ENCODE measurements at places on chromosomes 13 and 19. TPM values are rescaled to one million over a fixed set of nuclear protein-coding genes. Genes with fewer than 3 reads are reported as not detected.
A peak's percentile ranks its signal among the peaks of the same experiment; 100 is the strongest.

DNA sequence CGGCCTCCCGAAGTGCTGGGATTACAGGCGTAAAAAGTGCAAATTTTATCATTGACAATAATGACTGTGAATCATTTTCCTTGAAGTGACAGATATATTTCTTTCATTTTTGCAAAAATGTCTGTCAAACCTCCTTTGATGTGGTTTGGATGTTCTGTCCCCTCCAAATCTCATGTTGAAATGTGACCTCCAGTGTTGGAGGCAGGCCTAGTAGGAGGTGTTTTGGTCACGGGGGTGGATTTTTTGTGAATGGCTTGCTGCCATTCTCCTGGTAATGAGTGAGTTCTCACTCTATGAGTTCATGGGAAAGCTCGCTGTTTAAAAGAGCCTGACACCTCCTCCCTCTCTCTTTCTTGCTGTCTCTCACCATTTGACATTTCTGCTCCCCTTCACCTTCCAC is 5.5 kb upstream of the SLC1A6 start:
- no peaks in the 10 kb centered on the region for H3K36me3 ChIP-seq
- peak; percentile 7 for DNase-seq
- peaks cover 33% of the 10 kb centered on the region for H3K27me3 ChIP-seq
- H3K4me3 ChIP-seq, result no peak overlapping the region

Gene ICAM5
- total RNA-seq, result 0.95 TPM

GRCh38 chr19:49297403-49297802 is 27.6 kb downstream of the SLC6A16 start:
- no peaks in the 10 kb centered on the region for H3K36me3 ChIP-seq
- H3K27ac ChIP-seq, result no peak overlapping the region
- no peaks in the 10 kb centered on the region for H3K4me1 ChIP-seq
- no peak overlapping the region for H3K4me3 ChIP-seq
- DNase-seq, result no peak

Gene FUT1
- 0.12 TPM for total RNA-seq

Gene COMMD6
- 98.1 TPM for total RNA-seq

Gene TMEM161A
- total RNA-seq, result 25.8 TPM

DNA sequence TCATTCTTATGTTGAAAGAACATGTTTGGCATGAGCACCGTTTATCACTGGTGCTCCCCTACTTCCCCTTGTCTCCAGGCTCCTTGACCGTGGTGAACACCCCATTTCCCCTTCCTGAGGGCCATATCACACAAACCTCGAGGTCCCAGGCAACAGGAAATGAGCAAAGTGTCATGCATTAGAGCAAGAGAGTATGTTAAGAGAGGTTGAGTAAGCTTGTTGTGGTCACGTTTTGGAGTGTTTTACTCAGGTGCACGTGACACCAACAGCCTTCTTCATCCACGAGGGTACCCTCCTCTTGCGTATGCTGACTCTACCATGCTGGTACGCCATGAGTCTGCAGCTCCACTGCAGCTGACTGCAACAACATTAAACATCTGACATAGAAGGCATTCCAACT is 482.2 kb upstream of the NBEA start:
- no peak overlapping the region for H3K27ac ChIP-seq
- H3K4me3 ChIP-seq, result no peak overlapping the region
- H3K4me1 ChIP-seq, result no peaks in the 10 kb centered on the region
- H3K27me3 ChIP-seq, result peaks cover 7% of the 10 kb centered on the region
- no peak for DNase-seq

Gene SRRM5
- 0.60 TPM for total RNA-seq

GRCh38 chr19:6988257-6988656 is 33.0 kb downstream of the MBD3L2B start:
- no peaks in the 10 kb centered on the region for H3K4me1 ChIP-seq
- no peak overlapping the region for H3K27ac ChIP-seq
- H3K4me3 ChIP-seq, result no peak overlapping the region
- peaks cover 2% of the 10 kb centered on the region for H3K36me3 ChIP-seq
- DNase-seq, result no peak

Gene RXFP2
- total RNA-seq, result not detected

Gene METTL21C
- total RNA-seq, result not detected

Gene TMEM59L
- not detected for total RNA-seq

Gene SBK2
- not detected for total RNA-seq

Gene IFT88
- 4.0 TPM for total RNA-seq

- no peaks in the 10 kb centered on the region for H3K36me3 ChIP-seq
- no peak for DNase-seq
- no peak overlapping the region for H3K4me3 ChIP-seq
Measured at GRCh38 chr13:108586826-108587225, 42.6 kb upstream of the MYO16 start.

DNA sequence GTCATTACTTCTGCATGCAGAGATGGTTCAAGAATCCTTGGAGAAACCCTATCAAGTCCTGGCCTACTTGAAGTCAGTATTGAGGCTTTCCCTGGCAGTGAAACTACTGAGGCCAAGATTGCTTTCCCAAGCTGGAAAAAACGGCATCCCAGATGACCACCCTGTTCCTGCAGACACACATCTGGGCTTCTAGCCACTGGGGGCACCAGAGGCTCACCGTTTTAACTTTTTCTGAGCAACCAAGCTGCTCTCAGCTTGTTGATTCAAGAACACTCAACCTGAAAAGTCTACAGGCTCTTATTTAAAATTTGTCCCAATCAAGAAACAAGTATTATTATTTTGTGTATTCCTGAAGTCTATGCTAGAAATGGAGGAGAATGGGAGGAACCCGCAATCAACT is 66.6 kb downstream of the SPRYD7 start:
- no peak overlapping the region for H3K27ac ChIP-seq
- no peaks in the 10 kb centered on the region for H3K4me1 ChIP-seq
- H3K36me3 ChIP-seq, result no peaks in the 10 kb centered on the region
- H3K27me3 ChIP-seq, result no peaks in the 10 kb centered on the region
- no peak for DNase-seq

Gene PSG2
- not detected for total RNA-seq

Gene TPTE2
- not detected for total RNA-seq

DNA sequence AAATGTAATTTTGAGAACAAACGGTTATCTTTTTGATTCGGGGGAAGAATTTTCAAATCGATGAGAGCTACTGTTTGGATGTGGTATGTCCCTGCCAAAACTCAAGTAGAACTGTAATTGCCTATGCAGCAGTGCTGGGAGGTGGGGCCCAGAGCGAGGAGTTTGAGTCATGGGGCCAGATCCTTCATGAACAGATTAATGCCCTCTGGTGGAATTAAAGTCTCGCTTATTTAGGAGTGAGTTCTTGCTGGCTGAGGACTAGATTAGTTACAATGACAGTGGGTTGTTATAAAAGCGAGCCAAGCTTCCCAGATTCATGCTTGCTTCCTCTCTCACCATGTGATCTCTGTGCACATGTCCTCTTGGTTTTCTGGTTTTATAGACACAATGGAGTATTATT is 11.8 kb upstream of the PRR20A start:
- H3K36me3 ChIP-seq, result no peaks in the 10 kb centered on the region
- H3K4me1 ChIP-seq, result no peaks in the 10 kb centered on the region

Gene PAN3
- total RNA-seq, result 24.4 TPM

GRCh38 chr19:367561-367960 is 23.0 kb upstream of the MIER2 start:
- no peaks in the 10 kb centered on the region for H3K4me1 ChIP-seq
- DNase-seq, result no peak
- no peaks in the 10 kb centered on the region for H3K36me3 ChIP-seq
- no peak overlapping the region for H3K4me3 ChIP-seq
- H3K27me3 ChIP-seq, result peaks cover 40% of the 10 kb centered on the region
- H3K27ac ChIP-seq, result no peak overlapping the region

GRCh38 chr13:73467125-73467524 is 408.3 kb downstream of the KLF5 start:
- no peaks in the 10 kb centered on the region for H3K36me3 ChIP-seq
- no peaks in the 10 kb centered on the region for H3K27me3 ChIP-seq
- H3K27ac ChIP-seq, result no peak overlapping the region

Gene LHFPL6
- total RNA-seq, result 1.6 TPM

GRCh38 chr13:95834134-95834765 is 157.3 kb downstream of the DNAJC3 start:
- H3K27me3 ChIP-seq, result peaks cover 16% of the 10 kb centered on the region
- no peak overlapping the region for H3K4me3 ChIP-seq
- no peak overlapping the region for H3K27ac ChIP-seq
- DNase-seq, result peak; percentile 50

Gene ZNF497
- 1.5 TPM for total RNA-seq

DNA sequence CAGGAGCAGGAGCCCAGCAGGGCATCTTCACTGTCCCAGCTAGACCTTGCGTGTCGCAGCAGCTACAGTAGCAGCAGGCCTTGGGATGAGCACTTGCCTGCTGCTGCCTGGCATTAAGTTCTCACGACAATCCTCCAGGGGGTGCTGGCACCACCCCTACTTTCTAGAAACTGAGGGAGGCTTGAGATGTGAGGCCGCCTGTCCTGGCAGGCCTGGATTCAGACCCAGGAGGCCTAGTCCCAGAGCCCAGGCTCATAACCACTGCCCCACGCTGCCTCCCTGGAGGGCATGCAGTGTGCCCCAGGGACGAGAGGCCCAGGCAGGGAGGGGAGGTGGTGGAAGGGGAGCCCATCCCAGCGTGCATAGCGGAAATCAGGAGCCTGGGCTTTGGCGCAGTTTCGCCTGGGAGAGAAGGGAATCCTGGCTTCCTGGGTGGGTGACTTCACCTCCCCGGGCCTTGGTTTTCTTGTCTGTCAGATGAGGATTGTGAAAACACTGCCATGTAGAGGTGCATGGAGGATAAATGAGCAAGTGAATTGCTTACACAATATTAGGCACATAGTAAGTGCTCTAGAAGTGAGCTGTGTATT is 26.1 kb downstream of the PPP5C start:
- peaks cover 19% of the 10 kb centered on the region for H3K4me1 ChIP-seq
- peaks cover 13% of the 10 kb centered on the region for H3K36me3 ChIP-seq
- no peak for DNase-seq
- H3K4me3 ChIP-seq, result no peak overlapping the region

DNA sequence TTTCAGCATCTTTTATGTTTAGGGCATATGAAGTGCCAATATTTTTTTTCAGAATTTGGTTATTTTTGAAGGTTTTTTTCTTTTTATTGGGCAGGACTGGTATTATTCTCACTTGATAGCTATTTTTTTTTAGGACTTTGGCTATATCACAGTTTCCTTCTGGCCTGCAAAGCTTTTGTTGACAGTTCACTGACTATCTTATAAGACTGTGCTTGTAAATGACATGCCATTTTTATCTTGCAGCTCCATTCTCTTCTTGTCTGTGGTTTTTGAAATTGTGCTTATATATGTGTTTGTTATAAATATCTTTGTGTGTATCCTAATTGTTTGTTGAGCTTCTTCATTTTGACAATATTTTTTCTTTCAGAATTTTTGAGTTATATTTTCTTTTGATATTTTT is 26.4 kb upstream of the ZNF431 start:
- peaks cover 3% of the 10 kb centered on the region for H3K4me1 ChIP-seq
- H3K4me3 ChIP-seq, result no peak overlapping the region
- H3K36me3 ChIP-seq, result peaks cover 89% of the 10 kb centered on the region
- no peak overlapping the region for H3K27ac ChIP-seq
- no peak for DNase-seq

Gene RPS28
- total RNA-seq, result 2,304 TPM

- H3K27me3 ChIP-seq, result peaks cover 54% of the 10 kb centered on the region
- H3K4me3 ChIP-seq, result no peak overlapping the region
- no peaks in the 10 kb centered on the region for H3K36me3 ChIP-seq
- H3K4me1 ChIP-seq, result no peaks in the 10 kb centered on the region
Measured at GRCh38 chr19:5354403-5354802, 13.8 kb upstream of the PTPRS start.

Gene PABPC3
- total RNA-seq, result 1.2 TPM

DNA sequence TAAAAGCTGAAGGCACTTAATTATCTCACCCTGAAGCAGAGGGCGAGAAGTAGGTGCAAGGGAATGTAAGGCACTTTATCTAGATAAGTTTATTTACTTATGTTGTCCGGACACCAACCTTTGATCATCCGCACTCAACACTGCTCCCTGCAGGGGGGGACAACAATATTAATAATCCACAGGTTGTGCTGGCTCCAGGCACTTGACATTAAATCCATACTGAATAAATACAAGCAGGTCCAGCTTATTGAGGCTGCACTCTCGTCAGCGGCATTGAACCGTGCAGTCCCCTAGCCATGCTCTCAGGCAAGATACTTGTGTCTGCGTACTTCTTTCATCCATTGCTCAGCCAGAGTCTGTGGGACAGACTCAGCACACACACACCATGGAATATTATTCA is 374.5 kb upstream of the NBEA start:
- no peak overlapping the region for H3K27ac ChIP-seq
- DNase-seq, result no peak
- no peak overlapping the region for H3K4me3 ChIP-seq
- no peaks in the 10 kb centered on the region for H3K36me3 ChIP-seq

DNA sequence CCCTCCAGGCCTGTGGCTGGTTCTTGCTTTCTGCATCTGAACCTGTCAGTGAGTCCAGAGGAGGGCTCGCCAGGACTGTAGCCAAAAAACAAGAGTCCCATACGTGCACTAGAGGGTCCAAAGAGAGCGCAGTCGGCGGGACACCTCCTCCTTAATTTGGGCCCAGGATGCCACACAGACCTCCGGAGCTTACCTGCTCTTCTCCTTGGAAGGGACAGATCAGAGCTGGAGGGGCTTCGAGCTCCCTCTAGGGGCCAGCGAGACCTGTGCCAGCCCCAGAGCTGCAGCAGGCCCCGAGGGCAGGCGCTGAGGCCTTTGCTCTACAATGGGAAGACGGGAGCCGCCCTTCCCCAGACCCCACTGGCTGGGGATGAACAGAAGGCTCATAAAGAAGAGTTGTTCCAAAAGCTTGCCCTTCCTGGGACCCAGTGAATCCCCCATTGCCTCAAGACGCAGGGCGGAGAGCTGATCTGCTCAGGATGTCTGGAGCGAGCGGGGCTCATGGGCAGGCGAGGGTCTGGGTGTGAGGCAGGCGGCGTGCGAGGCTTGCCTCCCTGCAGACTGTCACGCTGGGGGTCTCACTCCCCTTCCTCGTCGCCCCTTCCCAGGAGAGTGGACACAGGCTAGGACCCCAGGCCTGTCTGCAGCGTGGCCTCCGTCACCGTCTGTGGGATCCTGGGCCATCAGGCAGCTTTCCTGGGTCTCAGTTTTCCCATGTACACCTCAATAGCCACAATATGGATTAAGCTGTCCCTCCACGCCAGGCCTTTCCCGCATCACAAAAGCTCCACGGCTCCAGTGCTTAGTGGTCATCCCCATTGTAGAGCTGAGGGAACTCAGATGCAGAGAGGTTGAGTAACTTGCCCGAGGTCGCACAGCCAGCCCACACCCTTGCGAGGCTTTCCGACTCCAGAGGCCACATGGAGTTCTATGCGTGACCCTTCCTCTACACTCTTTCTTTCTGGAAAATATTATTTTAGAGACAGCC is 46.9 kb upstream of the VSTM2B start:
- peak; percentile 12 for DNase-seq
- H3K4me1 ChIP-seq, result no peaks in the 10 kb centered on the region
- H3K27me3 ChIP-seq, result peaks cover 26% of the 10 kb centered on the region
- no peak overlapping the region for H3K27ac ChIP-seq

GRCh38 chr13:48590141-48590901 is 57.4 kb upstream of the RCBTB2 start:
- no peak overlapping the region for H3K4me3 ChIP-seq
- H3K27me3 ChIP-seq, result peaks cover 3% of the 10 kb centered on the region
- H3K27ac ChIP-seq, result no peak overlapping the region
- H3K4me1 ChIP-seq, result peaks cover 12% of the 10 kb centered on the region
- no peak for DNase-seq

GRCh38 chr13:101116826-101117225 is 299.5 kb downstream of the NALCN start:
- H3K4me3 ChIP-seq, result no peak overlapping the region
- no peaks in the 10 kb centered on the region for H3K27me3 ChIP-seq
- H3K27ac ChIP-seq, result no peak overlapping the region
- H3K36me3 ChIP-seq, result no peaks in the 10 kb centered on the region

Gene ZNF799
- total RNA-seq, result 2.6 TPM
